CD8-positive, alpha-beta memory T cell (primary cell): ENCODE measurements at places on chromosomes 2 and 18. TPM values are rescaled to one million over a fixed set of nuclear protein-coding genes. Genes with fewer than 3 reads are reported as not detected.

- no peak overlapping the region for H3K27ac ChIP-seq
- peaks cover 4% of the 10 kb centered on the region for H3K4me1 ChIP-seq
These were observed 161.8 kb downstream of the FAM210A start for GRCh38 chr18:13564579-13564978.

- DNase-seq: no peak
- peak overlapping the region; percentile 95 for H3K4me3 ChIP-seq
- H3K27ac ChIP-seq: peak overlapping the region; percentile 25
- H3K36me3 ChIP-seq: no peaks in the 10 kb centered on the region
These were observed 737 bp upstream of the CYB5A start for GRCh38 chr18:74292541-74292858.

DNA sequence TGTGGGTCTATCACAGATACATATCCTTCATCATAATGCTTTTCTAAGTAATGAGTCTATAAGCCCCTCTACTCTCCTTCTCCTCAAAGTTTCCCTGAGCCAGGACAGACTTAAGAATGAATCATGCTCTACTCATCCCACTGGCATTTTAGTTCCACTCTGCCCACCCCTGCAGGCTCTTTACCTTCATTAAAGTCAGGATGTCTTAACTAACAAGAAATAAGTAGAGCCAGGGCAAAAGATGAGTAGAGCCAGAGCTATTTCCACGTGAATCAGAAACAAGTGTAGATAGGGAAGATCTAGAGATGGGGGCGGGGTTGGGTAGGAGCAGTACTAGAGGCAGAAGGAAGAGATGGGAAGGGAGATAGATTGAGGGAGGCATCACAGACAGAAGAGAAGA, 790.5 kb downstream of the RNF144A start:
- H3K4me1 ChIP-seq: no peaks in the 10 kb centered on the region
- H3K27ac ChIP-seq: no peak overlapping the region
- H3K4me3 ChIP-seq: no peak overlapping the region
- H3K27me3 ChIP-seq: no peaks in the 10 kb centered on the region
- H3K36me3 ChIP-seq: no peaks in the 10 kb centered on the region

- peaks cover 5% of the 10 kb centered on the region for H3K36me3 ChIP-seq
- H3K4me3 ChIP-seq: peak overlapping the region; percentile 93
- no peaks in the 10 kb centered on the region for H3K27me3 ChIP-seq
- H3K27ac ChIP-seq: peak overlapping the region; percentile 87
- H3K4me1 ChIP-seq: peaks cover 84% of the 10 kb centered on the region
- peak; percentile 56 for DNase-seq
These were observed 26.6 kb downstream of the BIN1 start for GRCh38 chr2:127080226-127080937.

GRCh38 chr2:240728827-240729226, 37.2 kb downstream of the AQP12A start:
- H3K27me3 ChIP-seq: no peaks in the 10 kb centered on the region
- H3K27ac ChIP-seq: no peak overlapping the region
- no peaks in the 10 kb centered on the region for H3K4me1 ChIP-seq
- no peaks in the 10 kb centered on the region for H3K36me3 ChIP-seq
- no peak for DNase-seq
- H3K4me3 ChIP-seq: no peak overlapping the region

DNA sequence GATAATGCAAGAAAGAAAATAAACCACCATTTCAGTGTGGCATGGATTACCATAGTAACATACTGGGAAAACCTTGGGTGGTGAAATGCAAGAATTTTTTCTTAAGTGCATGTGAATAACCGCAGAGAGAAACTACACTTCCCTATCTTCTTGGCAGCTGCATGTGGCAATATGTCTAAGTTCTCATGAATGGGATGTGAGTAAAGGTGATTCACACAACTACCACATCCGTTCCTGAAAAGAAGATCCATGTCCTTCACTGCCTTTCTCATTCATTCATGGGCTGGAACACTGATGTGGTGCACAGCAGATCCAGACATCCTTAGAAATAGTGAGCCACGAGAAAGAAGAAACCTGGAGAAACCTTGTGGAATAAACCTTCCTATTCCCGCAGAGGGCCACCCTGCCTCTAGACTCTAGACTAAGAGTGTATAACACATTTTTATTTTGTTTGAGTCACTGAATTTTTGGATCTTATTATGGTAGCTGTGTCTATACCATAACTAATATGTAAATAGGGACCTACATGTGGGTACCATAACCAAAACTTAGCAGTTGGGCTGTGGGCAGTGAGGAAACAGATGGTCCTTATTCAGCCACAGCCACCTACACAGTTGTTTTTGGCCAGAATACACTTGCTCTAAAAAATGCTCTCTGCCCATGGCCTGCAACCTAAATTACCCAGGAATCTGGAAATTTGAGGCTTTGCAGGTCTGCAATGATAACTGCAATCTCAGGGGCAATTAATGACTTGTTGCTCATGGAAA, 573.3 kb downstream of the LRP1B start:
- no peaks in the 10 kb centered on the region for H3K4me1 ChIP-seq
- no peak overlapping the region for H3K27ac ChIP-seq
- H3K36me3 ChIP-seq: no peaks in the 10 kb centered on the region
- DNase-seq: no peak
- H3K27me3 ChIP-seq: no peaks in the 10 kb centered on the region
- H3K4me3 ChIP-seq: no peak overlapping the region

- no peak for DNase-seq
- H3K36me3 ChIP-seq: no peaks in the 10 kb centered on the region
These were observed 22.8 kb upstream of the ADNP2 start for GRCh38 chr18:80086281-80086680.

- no peaks in the 10 kb centered on the region for H3K4me1 ChIP-seq
- no peak for DNase-seq
- H3K4me3 ChIP-seq: no peak overlapping the region
- no peaks in the 10 kb centered on the region for H3K27me3 ChIP-seq
- H3K27ac ChIP-seq: no peak overlapping the region
- no peaks in the 10 kb centered on the region for H3K36me3 ChIP-seq
These were observed 47.0 kb upstream of the PARD3B start for GRCh38 chr2:204498291-204498690.

GRCh38 chr18:2425426-2426317, 145.6 kb downstream of the METTL4 start:
- H3K27ac ChIP-seq: no peak overlapping the region
- no peaks in the 10 kb centered on the region for H3K4me1 ChIP-seq
- DNase-seq: no peak
- H3K36me3 ChIP-seq: no peaks in the 10 kb centered on the region
- no peak overlapping the region for H3K4me3 ChIP-seq

DNA sequence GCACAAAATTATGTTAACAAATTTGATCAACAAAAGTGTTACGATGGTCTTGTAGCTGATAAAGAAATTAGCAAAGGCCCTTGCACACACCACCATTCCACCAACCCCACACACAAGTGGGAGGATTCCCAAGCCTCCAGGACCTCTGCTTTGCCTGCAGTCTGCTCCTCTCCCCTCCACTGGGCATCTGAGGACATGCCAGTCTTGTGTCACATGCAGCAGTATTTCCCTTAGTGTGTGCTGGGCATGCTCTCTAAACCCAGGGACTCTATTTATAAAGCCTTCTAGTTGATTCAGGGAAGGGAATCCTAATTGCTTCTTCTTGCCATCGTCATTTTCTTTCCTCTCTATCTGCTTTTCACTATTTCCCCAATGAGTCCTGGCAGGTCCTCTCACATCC, 53.3 kb downstream of the KCTD18 start:
- no peak overlapping the region for H3K4me3 ChIP-seq
- no peaks in the 10 kb centered on the region for H3K27me3 ChIP-seq

DNA sequence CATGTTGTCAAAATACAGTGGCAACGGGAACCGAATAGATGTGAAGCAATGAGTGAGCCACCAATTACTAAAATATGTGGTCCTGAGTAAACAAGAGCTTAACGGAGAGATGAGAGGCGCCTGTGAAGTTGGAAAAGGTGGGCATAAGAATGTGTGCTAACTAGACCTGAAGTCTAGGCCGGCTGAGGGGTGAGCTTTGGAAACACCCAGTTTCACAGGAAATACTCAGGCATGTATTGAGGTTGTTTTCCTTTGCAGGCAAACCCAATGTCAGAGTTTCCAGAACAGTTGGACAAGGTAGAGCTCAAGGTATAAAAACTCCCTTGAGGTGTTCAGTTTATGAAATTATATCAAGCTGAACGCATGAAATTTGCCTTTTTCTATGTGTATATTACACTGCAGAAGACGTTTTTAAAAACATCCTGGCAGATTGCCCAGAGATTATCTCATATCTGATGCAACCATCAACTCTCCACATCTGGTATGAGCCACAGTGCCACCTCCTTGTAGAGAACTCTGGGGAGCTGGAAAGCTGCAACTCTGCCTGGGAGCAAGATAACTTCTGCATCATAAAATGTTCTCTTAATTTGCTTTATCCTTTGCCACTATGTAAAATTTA, 3.9 kb upstream of the WDSUB1 start:
- H3K27me3 ChIP-seq: no peaks in the 10 kb centered on the region
- no peak for DNase-seq
- no peak overlapping the region for H3K27ac ChIP-seq

- H3K4me1 ChIP-seq: no peaks in the 10 kb centered on the region
- no peaks in the 10 kb centered on the region for H3K36me3 ChIP-seq
- H3K27me3 ChIP-seq: no peaks in the 10 kb centered on the region
- no peak overlapping the region for H3K27ac ChIP-seq
- H3K4me3 ChIP-seq: no peak overlapping the region
These were observed 26.5 kb downstream of the KIAA2012 start for GRCh38 chr2:202099515-202099914.

DNA sequence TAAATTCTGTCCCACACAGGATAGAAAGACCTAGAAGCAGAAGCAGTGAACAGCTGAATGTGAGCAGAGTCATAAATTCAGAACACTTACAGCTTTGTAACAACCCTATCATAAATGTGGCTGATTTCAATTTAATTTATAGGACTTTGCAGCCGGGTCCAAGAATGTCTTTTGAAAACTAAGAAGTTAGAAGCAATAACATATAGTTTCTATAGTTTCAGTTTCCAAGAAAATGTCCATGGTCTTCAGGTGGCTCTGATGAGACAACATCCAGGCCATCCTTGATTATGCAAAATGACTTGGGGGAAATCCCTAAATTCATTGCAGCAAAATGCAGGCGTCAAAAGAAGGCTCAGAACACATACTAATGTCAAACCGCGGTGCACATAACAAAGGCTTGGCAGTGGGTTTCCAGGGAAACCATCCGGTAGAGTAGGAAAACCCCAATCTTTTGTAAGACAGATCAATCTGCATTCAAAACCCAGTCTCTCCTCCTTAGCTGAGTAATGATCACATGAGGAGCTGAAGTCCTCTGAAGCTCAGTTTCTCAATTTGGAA, 442.2 kb upstream of the ID2 start:
- no peak overlapping the region for H3K4me3 ChIP-seq
- no peak for DNase-seq
- no peaks in the 10 kb centered on the region for H3K27me3 ChIP-seq
- H3K4me1 ChIP-seq: no peaks in the 10 kb centered on the region
- no peak overlapping the region for H3K27ac ChIP-seq

DNA sequence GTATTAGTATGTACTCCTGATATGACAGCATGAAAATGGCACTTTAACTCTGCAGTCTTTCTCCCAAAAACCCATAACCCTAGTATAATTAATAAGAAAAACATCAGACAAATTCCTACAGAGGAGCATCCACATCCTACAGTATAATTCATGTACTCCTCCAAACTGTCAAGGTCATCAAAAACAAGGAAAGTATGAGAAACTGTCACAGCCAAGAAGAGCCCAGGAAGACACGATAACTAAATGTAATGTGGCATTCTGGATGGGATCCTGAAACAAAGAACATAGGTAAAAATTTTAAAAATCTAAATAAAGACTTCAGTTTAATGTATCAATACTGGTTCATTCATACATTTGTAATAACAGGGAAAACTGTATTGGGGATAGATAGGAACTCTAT, 88.2 kb downstream of the SLC66A3 start:
- no peaks in the 10 kb centered on the region for H3K4me1 ChIP-seq
- H3K36me3 ChIP-seq: no peaks in the 10 kb centered on the region
- no peak overlapping the region for H3K27ac ChIP-seq
- DNase-seq: no peak

GRCh38 chr2:133936096-133936495, 317.8 kb upstream of the MGAT5 start:
- H3K36me3 ChIP-seq: no peaks in the 10 kb centered on the region
- H3K4me3 ChIP-seq: no peak overlapping the region
- H3K4me1 ChIP-seq: no peaks in the 10 kb centered on the region
- H3K27me3 ChIP-seq: no peaks in the 10 kb centered on the region

- H3K4me1 ChIP-seq: no peaks in the 10 kb centered on the region
- H3K27me3 ChIP-seq: no peaks in the 10 kb centered on the region
- H3K4me3 ChIP-seq: no peak overlapping the region
- no peak for DNase-seq
- no peak overlapping the region for H3K27ac ChIP-seq
- H3K36me3 ChIP-seq: no peaks in the 10 kb centered on the region
These were observed 135.4 kb upstream of the APCDD1 start for GRCh38 chr18:10319026-10319425.

- no peaks in the 10 kb centered on the region for H3K4me1 ChIP-seq
- H3K27ac ChIP-seq: no peak overlapping the region
- no peaks in the 10 kb centered on the region for H3K27me3 ChIP-seq
- DNase-seq: no peak
- H3K4me3 ChIP-seq: no peak overlapping the region
These were observed 430.6 kb downstream of the TMX3 start for GRCh38 chr18:68284236-68284780.

Gene GCG
- not detected for total RNA-seq

Gene ETAA1
- 10.8 TPM for total RNA-seq

Gene CXCR1
- not detected for total RNA-seq

Gene FAP
- not detected for total RNA-seq

Gene REG3A
- not detected for total RNA-seq
